ENCODE measurements at places on chromosomes 6 and 20.

GRCh38 chr6:68572525-68572924 is 62.6 kb upstream of the ADGRB3 start:
- DNase-seq: no peak

GRCh38 chr20:38303908-38304379 is at the start of gene BPI:
TSS of gene BPI (plus strand) at chr20:38304156. CDS start at chr20:38304224, 68 bp downstream.
- no peak for DNase-seq

GRCh38 chr6:100202417-100203194 is 208.6 kb upstream of the MCHR2 start:
- DNase-seq: no peak

- DNase-seq: no peak
Observed at GRCh38 chr20:61525781-61526431, 273.8 kb downstream of the CDH4 start.

DNA sequence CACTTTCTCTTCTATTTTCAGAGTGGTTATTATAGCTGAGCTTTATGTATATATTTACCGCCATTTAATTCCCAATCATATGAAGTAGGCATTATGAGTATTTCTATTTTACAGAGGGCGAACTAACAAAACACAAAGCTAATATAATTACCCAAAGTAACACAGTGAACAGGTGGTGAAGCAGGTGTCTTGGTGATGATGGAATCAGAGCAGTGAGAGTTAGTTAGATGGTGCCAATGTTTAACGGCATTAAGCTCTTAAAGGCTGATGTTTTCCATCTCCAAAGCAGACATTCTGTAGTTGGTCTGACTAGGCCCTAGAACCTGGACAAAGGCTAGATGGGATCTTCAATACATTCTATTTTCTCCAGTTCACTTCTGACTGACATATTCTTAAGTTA is 551.1 kb upstream of the SYNCRIP start:
- no peak for DNase-seq

Measured in activated CD4-positive, alpha-beta T cell treated with anti-CD3 and anti-CD28 coated beads, Interleukin-2, amount 50 U/mL, for 1 hour (primary cell).